ENCODE measurements at places on chromosomes 11 and 22. TPM values are rescaled to one million over a fixed set of nuclear protein-coding genes. Genes with fewer than 3 reads are reported as not detected.
A peak's percentile ranks its signal among the peaks of the same experiment; 100 is the strongest.

DNA sequence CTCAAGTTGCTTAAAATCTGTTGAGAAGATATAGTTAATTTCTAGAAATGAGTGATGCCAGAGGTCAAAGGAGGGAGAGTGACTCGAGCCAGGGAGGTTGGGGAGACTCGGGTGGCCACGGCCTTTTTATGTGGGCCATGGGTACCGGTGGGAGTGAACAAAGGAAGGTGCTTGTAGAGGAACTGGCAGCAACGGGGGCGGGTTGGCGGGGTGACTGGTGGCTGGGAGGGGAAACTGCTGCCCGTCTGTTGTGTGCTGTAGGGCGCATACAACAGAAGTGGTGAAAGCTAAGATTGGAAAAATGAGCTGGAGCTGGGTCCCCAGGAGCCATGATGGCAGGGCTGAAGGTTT lies 5.4 kb downstream of the DAGLA start:
- DNase-seq, result no peak

GRCh38 chr11:121024989-121025388 lies 1.1 kb downstream of the TBCEL start:
- DNase-seq, result peak; percentile 42

The APOL5 gene
- not detected for total RNA-seq

- no peak for DNase-seq
Observed at GRCh38 chr11:120020981-120021380, 116.9 kb downstream of the TRIM29 start.

- no peak for DNase-seq
Observed at GRCh38 chr22:48821346-48821690, 1006.4 kb downstream of the BRD1 start.

The SLC37A2 gene
- total RNA-seq, result 0.63 TPM

- DNase-seq, result no peak
Observed at GRCh38 chr22:32824531-32825312, 23.2 kb downstream of the TIMP3 start.

The LRRC56 gene
- total RNA-seq, result 0.45 TPM

The MUC2 gene
- not detected for total RNA-seq

The SAAL1 gene
- total RNA-seq, result 15.1 TPM

The APIP gene
- total RNA-seq, result 24.9 TPM

DNA sequence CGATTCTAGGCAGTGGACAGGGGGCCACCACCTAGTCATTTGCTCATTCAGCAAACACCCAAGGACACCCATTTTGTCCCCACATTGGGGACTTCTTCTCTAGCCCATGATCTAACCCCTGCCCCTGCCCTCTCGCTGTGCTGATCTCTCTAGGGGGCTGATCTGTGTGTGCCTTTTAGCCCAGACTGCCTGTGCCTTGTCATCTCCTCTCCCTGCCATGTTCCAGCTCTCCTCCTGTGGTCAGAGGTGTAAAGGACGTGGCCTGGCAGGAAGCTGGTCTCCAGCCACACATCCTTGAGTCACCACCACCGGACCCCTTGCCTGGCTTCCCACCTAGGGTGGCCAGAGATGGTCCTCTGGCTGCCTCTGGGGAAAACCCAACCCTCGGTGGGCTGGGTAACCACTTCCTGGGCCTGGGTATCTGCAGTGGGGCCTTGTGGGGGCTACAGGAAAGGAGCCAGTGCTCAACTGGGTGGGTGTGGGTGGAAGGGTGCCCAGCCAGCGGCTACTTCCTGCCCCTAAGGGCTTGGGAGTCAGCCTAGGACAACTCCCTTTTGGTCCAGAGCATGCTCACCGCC lies 1.3 kb downstream of the CTSW start:
- DNase-seq, result no peak

The SYT12 gene
- total RNA-seq, result not detected

- peak; percentile 80 for DNase-seq
Observed at GRCh38 chr11:12602421-12602820, 71.8 kb upstream of the TEAD1 start.

DNA sequence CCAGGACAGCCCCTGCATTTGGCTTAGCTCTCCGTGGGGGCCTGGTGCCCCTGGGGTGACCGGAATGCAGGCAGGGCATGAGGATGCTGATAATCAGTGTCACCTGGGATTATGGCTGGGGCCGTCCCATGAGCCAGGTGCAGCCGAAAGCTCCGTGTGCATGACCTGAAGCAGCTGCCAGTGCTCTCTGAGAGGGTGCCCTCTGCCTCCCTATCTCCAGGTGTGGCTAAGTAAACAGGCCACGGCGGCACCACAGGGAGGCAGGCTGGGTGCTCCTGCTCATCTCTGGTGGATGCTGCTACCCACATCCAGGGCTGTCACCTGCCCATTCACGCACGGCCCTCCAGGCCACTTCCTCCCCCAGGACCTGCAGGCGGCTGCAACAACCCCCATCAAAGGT lies 29.8 kb downstream of the DUSP8 start:
- DNase-seq, result no peak

GRCh38 chr22:27596133-27596870 lies 205.3 kb downstream of the MN1 start:
- no peak for DNase-seq

GRCh38 chr11:27627979-27628378 lies 72.3 kb downstream of the BDNF start:
- no peak for DNase-seq

The CATSPER1 gene
- total RNA-seq, result not detected

DNA sequence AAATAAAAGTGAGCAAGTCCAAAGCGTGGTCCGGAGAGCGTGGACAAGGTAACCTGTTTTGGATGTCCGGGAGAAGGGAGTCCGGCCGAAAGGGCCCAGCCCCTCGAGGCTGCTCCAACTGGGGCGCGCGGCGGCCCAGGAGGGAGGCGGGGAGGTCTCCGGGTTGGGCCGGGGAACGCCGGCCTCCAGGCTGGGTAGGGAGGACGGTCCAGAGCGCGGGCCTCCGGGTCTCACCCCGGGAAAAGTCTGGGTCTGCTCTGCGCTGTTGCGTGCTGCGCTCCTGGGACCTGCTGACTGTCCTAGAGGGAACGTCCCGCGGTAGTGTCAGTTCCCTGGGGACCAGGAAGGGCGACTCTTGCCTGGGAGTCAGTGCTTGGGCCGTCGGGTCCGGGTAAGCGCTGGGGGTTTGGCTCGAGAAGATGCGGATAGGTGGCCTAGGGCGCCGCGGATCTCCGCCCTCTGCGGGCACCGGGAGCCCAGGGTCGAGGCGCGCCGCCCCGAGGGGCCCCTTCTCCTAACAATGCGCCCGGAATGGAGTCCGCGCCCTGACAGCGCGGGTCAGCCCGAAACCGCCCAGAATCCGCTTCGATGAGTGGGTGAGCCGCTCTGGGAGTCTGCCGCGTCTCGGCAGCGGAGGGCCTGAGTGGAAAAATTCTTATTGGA lies 988 bp upstream of the FLI1 start:
- DNase-seq, result peak; percentile 57

The CTSW gene
- not detected for total RNA-seq

DNA sequence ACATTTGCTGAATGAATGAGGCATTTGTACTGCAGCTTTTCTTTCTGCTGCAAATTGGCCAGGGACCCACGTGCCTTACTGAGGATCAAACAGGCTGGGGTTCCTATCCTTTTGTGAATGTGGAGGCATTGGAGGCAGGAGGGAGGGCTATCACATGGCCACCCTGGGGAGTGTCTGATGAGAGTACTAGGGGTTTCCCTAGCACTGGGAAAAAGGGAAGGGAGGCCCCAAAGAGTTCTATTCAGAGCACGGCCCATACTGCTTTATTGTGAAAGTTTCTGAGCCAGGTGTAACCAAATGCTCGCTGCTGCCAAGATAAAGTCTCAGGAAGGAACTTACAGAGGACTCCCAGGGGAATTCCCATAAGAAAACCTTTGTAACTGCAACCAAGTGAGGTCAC lies 78.4 kb upstream of the ANO1 start:
- DNase-seq, result no peak

DNA sequence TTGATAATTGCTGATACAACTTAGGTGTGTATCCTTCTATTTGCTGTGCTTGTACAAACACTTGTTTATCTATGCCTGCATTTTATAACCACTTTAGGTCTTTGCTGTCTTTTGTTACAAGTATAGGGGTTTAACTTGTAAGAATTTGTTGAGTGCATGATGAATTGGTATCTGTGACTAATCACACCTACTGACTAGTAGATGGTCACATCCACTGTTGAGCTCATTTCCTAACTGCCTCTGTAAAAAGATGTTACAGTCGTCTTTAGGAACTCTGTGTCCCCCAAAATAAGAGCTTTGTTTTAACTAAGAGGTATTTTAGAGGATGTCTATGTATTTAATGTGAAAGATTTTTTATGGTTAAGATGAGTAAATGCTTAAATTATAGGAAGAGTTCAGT lies 60.5 kb downstream of the HIPK3 start:
- no peak for DNase-seq

DNA sequence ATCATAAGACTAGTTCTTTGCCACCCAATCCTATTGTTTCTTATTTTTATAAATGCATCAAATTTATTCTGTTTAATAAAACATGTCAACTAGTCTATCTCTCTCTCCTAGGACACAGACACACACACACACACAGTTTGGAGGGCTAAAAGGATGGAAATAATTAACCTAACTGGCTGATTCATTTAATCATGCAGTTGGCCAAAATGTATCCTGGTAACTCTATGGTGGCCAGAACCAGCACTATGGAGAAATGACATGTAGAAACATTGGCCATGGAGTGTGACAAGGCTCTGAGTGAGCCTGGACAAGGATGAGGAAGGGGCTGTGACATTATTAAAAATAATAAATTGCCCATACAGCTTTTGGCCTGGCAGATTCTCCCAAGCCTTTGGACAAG lies 64.1 kb downstream of the CLPB start:
- DNase-seq, result no peak

- no peak for DNase-seq
Observed at GRCh38 chr11:35978891-35979290, 35.0 kb downstream of the LDLRAD3 start.

DNA sequence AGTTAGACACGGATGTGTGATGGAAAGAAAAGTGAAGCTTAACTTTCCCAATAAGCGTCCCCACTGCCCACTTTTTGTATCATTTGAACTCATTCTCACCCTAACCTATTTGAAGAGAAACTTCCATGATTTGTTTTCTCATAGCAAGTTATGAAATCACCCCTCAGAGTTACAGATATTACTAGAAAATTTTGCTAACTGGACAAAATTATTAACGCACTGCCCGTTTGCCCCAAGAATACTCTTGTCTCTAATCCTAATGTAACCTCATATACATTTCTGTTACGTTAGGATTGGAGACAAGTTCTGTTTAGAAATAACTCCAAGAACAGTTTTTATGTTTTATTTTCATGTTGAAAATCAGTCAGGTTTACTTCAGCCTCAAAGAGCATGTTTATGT lies 25.5 kb downstream of the TOM1 start:
- no peak for DNase-seq

DNA sequence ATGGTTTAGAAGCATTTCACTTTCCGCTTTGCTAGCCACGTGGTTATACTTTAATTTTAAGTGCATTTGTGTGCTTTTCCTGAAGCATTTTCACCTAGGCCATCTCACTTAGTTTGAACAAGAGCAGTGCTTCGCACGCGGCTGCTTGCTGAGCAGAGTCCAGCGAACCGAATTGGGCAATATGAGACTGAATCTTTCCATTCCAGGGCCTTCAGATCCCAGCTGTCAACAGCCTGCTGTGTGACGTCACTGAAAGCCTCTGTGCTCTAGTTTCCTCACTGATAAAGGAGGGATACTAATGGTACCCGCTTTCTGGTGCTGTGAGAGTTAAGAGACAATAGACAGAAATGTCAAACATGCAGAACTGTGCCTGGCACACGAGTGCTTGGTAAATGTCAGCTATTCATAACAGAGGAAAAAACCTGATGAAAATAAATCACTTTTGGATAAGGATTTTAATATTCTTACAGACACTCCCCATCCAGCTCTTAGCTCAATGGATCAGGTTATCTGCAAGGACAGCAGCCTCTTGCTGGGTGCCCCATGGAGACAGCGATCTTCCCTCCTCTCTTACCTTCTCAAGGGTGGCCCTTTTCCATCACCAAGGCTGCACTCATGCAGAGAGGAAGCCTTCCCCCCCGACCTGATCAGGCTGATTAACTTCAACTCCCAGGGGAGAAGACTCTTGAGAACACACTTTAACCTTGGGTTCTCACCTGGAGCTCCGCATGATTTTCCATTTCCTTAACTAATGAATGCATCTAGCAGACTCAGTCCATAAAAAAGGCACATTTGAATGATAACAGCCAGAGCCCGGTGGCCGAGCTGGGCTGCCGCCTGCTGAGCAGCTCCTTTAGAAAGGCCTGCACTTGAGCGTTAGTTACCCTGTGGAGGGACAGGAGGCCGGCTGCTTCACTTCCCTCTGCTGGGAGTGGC lies 3.5 kb upstream of the GLB1L3 start:
- DNase-seq, result peak; percentile 40

DNA sequence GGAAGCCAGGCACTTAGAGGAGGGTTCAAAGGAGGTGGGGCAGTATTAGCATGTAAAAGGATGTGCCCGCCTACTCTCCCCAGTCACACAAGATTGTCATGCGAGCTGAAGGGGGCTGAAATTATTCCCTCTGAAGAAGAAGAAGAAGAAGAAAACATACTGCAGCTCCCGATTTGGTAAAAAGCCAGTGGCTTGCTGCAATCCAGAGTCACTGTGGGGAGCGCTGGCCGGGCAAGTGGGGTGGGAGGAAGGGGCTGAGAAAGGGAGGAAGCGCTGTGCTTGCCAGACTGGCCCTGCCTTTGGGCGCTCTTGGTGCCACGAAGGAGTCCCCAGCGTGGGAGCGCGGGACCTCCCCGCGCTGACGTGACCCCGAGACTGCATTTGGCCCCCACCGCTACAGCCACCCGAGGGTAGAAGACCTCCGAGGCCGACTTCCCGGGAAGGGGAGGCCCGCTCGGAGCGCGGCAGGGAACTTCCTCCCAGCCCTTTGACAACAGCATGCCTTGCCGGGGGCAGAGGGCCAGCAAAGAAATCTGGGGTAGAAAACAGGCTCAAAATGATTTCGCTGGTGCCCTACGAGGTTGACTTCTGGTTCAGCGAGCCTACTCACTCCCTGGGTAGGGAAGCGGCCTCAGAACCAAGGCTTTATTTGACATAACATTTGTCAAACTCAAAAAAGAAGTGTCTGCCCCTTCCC lies 906.3 kb downstream of the DLG2 start:
- no peak for DNase-seq

The POU2F3 gene
- 0.90 TPM for total RNA-seq

- peak; percentile 45 for DNase-seq
Observed at GRCh38 chr11:77590194-77590782, 535 bp downstream of the AQP11 start.

GRCh38 chr11:121106812-121107211 lies 5.8 kb downstream of the TECTA start:
- no peak for DNase-seq

DNA sequence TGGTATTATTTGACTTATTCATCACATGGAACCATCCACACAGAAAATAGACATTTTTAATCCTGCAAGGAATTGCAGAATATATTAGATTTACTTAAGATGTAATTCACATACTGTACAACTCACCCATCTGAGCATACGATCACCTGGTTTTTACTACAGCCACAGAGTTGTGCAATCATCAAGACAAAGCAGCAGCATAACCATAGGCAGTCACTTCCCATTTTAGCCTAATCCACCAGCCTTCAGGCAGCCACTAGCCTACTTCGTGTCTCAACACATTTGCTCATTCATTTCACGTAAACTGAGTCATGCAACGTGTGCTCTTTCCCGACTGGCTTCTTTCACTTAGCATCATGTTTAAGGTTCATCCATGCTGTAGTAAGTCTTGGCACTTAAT lies 23.0 kb downstream of the PIWIL3 start:
- no peak for DNase-seq

The ADM gene
- total RNA-seq, result 103 TPM

Measured in fibroblast of the aortic adventitia (primary cell).